T-helper 1 cell (primary cell): ENCODE measurements at places on chromosomes 6 and 20.

DNA sequence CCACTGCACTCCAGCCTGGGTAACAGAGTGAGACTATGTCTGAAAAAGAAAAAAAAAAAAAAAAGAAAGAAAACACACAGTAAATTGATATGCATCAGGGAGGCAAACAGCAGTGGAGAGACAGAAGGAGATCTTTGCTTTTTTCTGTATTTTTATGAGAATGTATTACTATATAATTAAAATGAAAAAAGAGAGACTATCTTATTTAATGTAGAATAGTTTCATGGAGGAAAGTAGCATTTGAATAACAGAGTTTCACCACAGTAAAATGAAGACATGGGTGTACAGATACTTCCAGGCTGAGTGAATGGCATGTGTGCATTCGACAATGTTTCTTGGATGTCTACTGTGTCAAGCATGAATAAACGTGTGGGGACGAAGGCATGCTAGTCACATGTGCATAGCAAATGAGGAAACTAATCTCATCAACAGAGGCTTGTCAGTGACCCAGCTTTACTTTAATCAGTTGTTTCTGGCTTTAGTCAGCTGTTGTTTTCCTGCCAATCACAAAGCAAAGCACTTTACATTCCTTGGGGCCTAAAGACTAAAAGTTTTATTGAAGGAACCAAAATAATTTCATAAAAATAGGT is 55.5 kb upstream of the ARMH2 start:
- no peak for DNase-seq

DNA sequence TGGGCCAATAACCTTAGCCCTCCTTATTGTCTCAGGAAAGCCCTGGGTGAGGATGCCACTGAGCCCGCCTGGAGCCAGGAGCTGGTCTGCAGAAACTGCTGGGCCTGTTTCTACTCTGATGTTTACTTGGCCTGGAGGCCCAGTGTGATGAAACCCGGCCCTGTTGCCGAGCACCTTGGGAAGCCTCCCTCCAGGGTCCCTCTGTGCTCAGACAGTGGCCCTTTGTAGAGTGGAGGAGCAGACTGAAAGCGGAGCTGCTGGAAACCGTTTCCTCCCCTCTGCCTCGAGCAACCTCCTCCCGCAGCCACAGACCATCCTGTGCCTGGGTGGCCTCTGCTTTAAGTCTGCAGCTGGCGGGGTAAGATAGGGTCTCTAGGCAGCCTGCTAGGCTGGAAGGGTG is 84.1 kb upstream of the EPB41L1 start:
- DNase-seq = no peak

- no peak for DNase-seq
These were observed 17.9 kb upstream of the ZNF451 start for GRCh38 chr6:57072108-57072507.

DNA sequence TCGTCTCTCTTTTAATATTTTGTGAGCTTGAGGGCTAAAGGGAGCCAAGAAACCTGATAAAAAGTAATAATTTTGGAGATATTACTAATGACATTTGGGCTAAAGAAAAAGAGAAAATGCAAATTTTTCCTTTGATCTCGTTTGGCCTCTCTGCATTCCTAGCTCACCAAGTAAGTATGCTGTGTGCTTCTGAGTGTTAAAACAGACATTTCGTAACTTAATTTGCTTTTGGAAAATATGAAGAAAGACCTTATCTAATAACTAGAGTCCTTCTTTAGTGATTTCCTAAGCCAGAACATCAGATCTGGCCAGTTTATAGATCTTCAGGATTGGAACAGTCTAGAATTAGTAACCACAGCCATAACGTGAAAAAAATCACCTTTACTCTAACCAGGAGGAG is 872.9 kb upstream of the SLC35B3 start:
- DNase-seq = no peak

- no peak for DNase-seq
These were observed 126.4 kb downstream of the CEP57L1 start for GRCh38 chr6:109221543-109222195.

GRCh38 chr6:104638841-104639290 is 220.9 kb downstream of the HACE1 start:
- no peak for DNase-seq

GRCh38 chr6:2960935-2961334 is 10.4 kb downstream of the SERPINB6 start:
- DNase-seq = no peak
